SIG-M5 (cell line): ENCODE measurements at places on chromosomes 3 and 15.

GRCh38 chr3:24201301-24201700, 256.2 kb downstream of the NR1D2 start:
- DNase-seq = no peak

GRCh38 chr3:17055374-17056276, 170.9 kb downstream of the PLCL2 start:
- no peak for DNase-seq

DNA sequence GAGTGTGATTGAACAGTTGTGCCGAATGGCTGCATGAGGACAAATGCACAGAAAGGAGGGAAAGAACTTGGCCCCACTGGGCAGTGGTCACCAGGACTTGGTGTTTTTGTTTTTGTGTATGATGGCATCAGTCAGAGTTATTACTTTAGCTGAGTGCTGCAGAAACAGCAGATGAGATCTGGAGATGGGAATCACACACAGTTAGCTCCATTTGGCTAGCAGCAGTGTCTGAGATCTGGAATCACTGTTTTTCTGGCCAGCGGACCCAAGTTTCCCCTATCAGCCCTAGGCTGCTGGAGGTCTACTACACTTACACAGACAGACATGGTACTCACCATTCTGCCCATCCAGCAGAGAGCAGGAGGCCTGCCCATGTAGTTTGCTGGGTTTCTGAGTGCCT, 45.9 kb upstream of the APEH start:
- no peak for DNase-seq

GRCh38 chr3:49158103-49158709, 7.9 kb downstream of the CCDC71 start:
- no peak for DNase-seq

DNA sequence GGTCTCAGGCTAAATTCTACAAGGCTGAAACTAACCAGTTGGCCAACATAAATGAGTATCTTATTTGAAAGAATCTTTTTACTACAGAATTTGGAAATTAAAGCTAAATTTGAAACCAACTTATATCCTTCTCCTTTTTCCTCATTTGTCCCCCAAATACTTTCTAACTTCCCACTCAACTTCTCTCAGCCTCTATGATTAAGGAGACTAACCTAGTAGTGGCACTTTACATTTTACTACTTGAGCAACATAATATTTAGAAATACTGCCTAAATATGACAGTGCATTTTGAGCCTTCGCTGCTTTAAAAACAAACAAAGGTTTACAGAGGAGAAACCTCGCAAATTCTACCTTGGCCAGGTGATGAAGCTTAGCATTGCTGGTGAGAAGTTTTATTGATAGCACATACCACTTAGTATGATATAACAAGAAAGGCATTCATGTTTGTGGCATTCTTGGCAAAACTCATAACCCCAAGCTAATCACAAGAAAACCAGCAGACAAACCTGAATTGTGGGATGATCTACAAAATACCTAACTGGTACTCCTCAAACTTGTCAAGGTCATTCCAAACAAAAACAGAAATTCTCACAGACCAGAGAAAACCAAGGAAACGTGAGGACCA, 432.1 kb upstream of the CFAP20DC start:
- DNase-seq = no peak

GRCh38 chr15:58138106-58138505, at the start of gene AQP9:
TSS of gene AQP9 (plus strand) at chr15:58138381. CDS start at chr15:58138566, 185 bp downstream.
- no peak for DNase-seq

GRCh38 chr3:56423661-56424099, 44.6 kb downstream of the ERC2 start:
- DNase-seq = no peak

DNA sequence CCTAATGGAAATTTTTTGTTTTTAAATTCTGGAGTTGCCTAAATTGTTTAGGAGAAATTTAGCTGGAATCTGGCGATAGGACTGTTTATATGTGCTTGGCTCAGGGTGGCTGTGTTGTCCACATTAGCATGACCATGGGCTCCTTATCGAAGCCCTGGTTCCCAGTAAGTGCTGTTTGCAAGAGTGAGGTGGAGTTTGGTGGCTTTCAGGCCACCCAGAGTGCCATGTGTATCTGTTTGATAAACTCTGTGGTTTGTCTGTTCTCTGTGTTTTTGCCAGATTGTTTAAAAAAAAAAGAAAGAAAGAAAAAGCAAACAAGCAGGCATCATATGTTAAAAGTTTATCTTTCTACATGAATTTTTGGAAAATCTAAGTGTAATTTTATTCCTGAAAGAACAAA, 51.5 kb downstream of the PLCL2 start:
- no peak for DNase-seq

DNA sequence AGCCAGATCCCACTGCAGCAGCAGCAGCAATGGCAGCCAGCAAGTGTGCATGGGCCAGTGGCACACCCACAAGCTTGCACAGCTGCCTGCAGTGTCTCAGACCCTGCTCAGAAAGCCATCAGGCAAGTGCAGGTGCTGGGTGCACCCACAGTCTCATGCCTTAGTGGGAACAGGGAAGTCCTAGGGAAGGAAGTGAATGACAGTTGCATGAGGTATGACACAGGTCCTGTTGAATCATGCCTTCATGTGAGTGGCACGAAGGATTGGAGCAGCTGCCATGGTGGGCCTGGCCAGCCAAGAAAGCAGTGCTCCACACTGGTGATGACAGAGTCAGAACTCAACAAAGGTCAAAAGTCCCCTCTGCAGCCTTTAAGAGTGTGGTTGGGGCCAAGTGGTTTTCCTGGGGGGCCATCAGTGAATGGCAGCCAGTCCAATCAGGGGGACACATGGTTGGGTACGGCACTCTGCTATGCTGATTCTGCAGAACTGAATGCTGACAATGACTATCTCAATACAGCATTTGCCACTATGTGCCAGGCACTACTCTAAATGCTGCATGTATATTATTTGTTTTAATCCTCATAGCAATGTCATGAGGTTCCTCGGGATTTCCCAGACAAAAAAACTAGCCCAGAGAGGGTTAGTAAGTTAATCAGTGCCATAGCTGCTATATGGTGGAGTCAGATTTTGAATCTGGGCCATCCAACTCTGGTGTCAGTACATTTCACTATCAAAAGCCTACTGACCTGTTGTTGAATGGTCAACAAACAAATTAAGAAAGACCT, 94.3 kb downstream of the AQP9 start:
- no peak for DNase-seq

DNA sequence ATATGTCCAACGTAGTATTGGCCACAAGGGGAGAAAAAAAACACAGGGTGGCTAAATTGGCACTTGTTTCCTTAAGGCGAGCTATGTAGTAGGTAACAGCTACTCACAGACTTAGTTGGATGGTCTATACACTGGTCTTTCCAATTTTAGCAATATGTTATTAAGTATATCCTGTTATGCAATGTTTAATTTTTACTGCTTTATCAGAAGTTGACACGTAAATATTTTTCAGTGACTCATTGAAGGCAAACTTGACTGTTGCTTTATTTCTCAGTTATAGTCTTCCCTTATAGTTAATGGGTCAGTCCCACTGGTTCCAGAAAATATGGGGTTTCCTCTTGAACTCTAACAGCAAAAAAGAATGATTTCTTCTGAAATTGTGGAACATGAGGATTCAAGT, 46.5 kb downstream of the ADPGK start:
- no peak for DNase-seq

GRCh38 chr3:194689493-194689944, 3.8 kb downstream of the FAM43A start:
- DNase-seq = no peak

- DNase-seq = no peak
Measured at GRCh38 chr15:84006421-84006820, 229.2 kb upstream of the GOLGA6L4 start.

- DNase-seq = no peak
Measured at GRCh38 chr3:141969711-141970110, 93.3 kb downstream of the ATP1B3 start.

GRCh38 chr3:8187996-8188395, 313.6 kb upstream of the LMCD1 start:
- no peak for DNase-seq

DNA sequence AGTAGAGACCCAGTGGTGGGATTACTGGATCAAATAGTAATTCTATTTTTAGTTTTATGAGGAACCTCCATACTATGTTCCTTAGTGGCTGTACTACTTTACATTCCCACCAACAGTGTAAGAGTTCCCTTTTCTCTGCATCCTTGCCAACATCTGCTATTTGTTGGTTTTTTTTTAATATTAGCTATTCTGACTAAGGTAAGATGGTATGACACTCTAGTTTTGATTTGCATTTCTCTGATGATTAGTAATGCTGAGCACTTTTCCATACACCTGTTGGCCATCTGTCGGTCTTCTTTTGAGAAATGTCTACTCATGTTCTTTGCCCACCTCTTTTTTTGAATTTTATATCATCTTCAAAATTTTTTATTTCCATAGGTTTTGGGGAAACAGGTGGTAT, 34.2 kb upstream of the RAP2B start:
- no peak for DNase-seq

- no peak for DNase-seq
Measured at GRCh38 chr3:24315356-24315755, 179.3 kb downstream of the THRB start.

GRCh38 chr15:40952901-40953712, at the start of gene CHAC1:
TSS of gene CHAC1 (plus strand) at chr15:40953471. CDS start at chr15:40953584, 113 bp downstream.
- peak; percentile 73 for DNase-seq

GRCh38 chr3:40451551-40451950, 5.6 kb upstream of the RPL14 start:
- DNase-seq = no peak

DNA sequence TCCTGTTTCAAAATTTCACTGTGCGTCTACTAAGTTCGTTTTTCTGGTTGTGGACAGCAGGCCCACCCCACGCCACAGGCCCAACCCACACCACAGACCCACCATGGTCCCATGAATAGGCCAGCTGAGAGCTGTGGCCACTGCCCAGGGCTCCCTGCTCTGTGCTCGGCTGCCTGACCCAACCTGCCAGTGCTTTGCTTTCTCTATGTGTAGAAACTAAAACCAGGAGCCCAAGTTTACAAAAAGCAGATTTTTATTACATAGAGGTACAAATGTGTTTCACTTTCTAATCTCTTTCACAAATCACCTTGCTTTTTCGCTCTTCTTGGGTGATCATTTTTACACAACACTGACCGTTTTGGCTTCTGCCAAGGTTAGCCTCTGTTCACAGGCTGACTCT, 69.1 kb downstream of the HERC2 start:
- DNase-seq = no peak

DNA sequence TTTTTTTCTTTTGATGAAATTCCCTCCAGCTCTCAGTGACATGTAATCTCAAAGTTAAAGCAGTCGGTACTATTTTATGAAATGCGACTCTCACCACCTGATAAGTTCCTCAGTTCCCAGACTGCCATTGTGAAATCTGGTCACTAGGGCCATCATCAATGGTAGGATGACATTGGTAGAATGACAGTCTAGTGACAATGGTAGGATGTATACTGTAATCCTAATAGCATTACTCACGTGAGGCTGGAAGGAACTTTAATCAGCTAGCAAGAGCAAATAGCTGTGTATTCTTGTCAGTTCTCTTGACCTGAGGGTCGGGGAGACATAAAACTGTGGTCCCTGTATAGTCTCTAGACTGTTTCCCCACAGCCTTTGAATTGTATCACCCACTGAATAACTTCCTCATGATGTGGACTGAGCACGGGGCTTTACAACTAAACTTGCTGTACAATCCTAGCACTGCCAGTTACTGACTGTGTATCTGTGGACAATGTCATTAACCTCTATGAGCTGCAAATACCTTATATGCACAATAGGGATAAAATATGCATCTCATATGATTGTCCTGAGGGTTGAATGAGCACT, 23.2 kb downstream of the TRAT1 start:
- no peak for DNase-seq

DNA sequence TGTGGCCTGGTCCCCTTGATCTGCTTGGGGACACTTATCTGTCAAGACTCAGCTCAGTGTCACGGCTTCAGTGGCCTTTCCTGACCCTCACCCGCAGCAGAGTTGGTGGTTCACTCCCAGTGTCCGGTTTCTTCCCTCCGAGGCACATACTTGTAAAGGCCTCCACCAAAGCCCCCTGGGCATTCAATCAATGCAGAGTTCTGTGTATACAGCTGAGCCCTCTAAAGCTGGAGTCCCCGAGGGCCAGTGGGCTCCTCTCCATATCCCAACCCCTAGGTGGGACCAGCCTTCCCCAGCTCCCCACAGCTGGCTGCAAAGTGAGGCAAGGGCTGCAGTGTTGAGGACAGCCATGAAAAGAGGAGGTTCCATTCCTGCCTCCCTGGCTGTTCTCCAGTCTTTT, 70.9 kb upstream of the RGMA start:
- no peak for DNase-seq

DNA sequence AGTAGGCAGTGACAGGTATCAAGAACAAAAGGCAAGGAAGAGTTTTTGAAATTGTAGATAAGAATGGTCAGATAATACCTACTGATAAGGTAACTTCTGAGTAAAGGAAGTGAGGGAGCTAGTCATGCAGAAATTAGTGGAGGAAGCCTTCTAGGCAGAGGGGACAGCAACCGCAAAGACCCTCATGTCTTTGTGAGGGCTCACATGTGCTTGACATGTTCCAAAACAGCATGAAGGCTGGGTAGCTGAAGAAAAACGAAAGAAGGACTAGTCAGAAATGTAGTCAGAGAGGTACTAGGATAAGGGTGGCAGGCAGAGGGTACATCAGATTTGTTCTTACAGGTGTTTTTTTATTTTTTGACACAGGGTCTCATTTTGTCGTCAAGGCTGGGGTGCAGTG, 5.3 kb downstream of the SIN3A start:
- no peak for DNase-seq

DNA sequence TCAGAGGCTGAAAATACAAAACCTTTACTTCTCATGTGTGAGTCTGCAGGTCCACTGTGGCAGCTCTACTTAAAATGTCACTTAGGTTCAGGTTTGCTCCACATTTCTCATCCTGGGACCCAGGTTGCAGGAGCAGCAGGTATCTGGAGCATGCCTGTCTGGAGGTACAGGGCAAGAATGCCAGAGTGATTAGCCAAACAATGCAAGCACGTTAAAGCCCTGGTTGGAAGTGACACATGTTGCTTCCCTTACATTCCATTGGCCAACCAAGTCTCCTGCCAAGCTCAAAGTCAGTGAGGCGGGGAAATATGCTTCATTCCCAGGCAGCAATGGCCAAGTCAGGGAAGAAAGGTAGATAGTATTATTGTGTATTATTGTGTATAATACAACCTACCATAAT, 76.8 kb upstream of the ARL6 start:
- no peak for DNase-seq

- DNase-seq = no peak
Measured at GRCh38 chr3:49634736-49635135, 39.4 kb upstream of the APEH start.

- no peak for DNase-seq
Measured at GRCh38 chr15:40995656-40996055, 42.4 kb downstream of the CHAC1 start.

DNA sequence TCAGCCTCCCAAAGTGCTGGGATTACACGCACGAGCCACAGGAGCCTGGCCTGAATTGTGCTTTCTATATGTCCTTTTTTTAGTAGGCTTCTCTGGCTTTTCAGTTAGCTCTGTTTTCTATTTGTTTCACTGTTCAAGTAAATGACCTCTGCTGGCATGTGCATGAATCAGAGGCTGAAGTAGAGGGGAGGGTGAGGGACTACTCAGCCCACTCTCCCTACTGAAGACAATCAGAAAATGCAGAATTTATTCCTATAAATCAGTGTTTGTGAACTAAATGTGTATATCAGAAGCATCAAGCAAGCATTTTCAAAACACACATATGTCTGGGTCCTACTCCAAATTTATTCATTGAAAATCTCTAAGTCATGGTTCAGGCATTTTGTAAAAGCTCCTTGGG, 45.0 kb downstream of the ZMAT3 start:
- no peak for DNase-seq

- no peak for DNase-seq
Measured at GRCh38 chr3:87461443-87461842, 185.1 kb upstream of the POU1F1 start.

- DNase-seq = no peak
Measured at GRCh38 chr3:66483006-66483405, 17.8 kb downstream of the LRIG1 start.
